ENCODE measurements at places on chromosomes 5 and 9. TPM values are rescaled to one million over a fixed set of nuclear protein-coding genes. Genes with fewer than 3 reads are reported as not detected.

The KLF4 gene
- 1.3 TPM for total RNA-seq

The SLC25A46 gene
- total RNA-seq, result 35.4 TPM

The ZFP37 gene
- 1.1 TPM for total RNA-seq

The NUTM2F gene
- not detected for total RNA-seq

The SPATA31E1 gene
- not detected for total RNA-seq

The IFNA2 gene
- total RNA-seq, result not detected

The CLIC3 gene
- 0.43 TPM for total RNA-seq

Measured in activated CD4-positive, alpha-beta memory T cell treated with anti-CD3 and anti-CD28 coated beads for 36 hours (primary cell).